ENCODE measurements at places on chromosomes 12 and 14.

DNA sequence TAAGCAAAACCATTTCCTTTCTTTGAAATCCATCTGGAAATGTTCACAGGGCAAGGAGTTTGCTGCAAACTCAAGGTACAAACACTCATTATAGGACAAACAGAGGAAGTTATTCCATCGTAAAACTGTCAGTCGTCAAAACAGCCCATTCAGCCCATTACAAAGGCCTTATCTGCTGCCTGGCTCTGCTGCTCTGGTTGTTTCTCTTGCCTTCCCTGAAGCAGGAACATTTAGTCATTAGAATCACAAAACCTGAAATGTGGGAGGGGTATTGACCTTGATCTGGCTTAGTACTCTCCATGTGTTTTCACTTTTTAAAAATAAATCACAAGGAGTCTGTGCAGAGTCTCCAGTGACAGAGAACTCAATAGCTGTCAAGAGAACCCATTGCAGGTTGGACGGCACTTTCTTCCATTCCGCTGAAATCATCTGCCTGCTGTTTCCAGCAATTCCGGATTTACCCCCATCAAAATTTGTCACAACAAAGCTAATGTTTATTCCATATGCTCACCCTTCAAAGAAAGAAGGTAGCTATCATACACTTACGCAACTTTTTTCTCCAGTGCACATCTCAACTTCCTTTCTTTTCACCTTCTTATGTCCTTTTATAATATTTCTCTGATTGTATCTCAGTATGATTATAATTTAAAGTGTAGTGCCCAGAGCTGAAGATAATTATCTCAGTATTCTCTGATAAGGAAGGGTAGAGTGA is 24.6 kb upstream of the ITPR2 start:
- DNase-seq: no peak

- no peak for DNase-seq
Measured at GRCh38 chr12:55908726-55909512, 18.8 kb downstream of the PYM1 start.

DNA sequence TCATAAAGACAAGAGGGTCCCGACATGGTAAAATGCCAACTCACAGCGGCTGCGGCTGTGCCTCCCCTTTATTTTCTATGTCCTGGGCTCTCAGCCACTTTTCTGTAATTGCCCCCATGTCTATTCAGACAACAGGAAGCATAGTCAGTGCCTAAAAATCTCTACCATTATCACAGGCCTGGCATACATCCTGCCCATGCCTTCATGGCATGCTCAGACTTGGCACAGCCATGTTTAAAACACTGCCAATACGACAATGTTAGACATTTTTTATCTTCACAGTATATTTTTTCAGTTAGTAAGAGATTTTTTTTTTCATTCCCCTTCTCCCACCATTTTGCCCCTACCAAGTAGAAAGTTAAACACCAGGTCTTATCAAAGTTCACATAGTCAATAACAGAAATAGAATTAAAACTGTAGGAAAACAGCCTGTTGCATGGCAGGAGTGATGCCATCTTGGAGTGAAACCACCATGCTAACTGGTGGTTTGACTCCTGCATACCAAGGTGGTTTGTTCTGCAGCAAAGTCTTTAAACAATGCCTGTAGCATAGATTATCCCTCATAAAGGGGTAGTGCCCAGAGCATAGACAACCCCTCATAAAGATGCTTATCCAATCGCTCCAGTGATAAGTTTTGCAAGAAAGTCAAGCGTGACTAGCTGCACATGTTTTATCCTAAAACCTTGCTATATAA is 18.9 kb upstream of the CERS5 start:
- DNase-seq: no peak

- DNase-seq: no peak
Measured at GRCh38 chr12:96400631-96401075, 414 bp upstream of the CDK17 start.

GRCh38 chr12:53589423-53589822 is 36.8 kb downstream of the ATF7 start:
- DNase-seq: no peak

DNA sequence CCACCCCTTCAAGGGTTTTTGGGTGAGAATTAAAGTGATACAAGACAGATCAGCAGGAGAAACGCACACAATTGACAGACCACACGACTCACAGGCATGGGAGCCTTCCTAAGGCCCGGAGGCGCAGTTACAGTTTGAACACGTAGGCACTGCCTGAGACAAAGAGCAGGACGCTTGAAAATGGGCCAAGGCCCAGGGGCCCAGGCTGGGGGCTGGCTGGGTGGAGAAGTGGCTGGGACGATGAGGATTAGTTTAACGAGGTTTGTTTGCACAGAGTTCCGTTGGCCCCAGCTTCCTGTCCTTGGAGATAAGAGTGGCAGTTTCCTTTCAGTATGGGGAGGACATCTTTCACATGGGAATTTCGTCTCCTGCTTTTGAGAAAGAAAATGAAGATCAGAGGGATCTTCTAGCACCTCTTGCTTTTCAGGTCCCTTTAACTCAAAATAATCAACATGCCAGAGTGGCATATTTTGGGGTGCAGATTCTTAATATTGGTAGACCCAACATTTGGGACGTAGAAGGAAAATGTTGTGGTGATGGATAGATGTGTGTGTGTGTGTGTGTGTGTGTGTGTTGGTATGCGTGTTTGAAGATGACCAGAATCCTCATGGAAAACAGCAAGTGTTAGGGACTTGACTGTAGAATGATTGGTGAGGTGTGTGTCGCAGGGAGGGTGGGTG is 44.6 kb downstream of the DLK1 start:
- DNase-seq: no peak

GRCh38 chr12:83276904-83277303 is 590.2 kb downstream of the TMTC2 start:
- DNase-seq: no peak

GRCh38 chr12:43444940-43445564 is 107.0 kb downstream of the ADAMTS20 start:
- DNase-seq: no peak

- DNase-seq: no peak
Measured at GRCh38 chr12:68453876-68454275, 121.7 kb upstream of the MDM1 start.

GRCh38 chr14:71714225-71714624 is 218.0 kb upstream of the RGS6 start:
- no peak for DNase-seq

DNA sequence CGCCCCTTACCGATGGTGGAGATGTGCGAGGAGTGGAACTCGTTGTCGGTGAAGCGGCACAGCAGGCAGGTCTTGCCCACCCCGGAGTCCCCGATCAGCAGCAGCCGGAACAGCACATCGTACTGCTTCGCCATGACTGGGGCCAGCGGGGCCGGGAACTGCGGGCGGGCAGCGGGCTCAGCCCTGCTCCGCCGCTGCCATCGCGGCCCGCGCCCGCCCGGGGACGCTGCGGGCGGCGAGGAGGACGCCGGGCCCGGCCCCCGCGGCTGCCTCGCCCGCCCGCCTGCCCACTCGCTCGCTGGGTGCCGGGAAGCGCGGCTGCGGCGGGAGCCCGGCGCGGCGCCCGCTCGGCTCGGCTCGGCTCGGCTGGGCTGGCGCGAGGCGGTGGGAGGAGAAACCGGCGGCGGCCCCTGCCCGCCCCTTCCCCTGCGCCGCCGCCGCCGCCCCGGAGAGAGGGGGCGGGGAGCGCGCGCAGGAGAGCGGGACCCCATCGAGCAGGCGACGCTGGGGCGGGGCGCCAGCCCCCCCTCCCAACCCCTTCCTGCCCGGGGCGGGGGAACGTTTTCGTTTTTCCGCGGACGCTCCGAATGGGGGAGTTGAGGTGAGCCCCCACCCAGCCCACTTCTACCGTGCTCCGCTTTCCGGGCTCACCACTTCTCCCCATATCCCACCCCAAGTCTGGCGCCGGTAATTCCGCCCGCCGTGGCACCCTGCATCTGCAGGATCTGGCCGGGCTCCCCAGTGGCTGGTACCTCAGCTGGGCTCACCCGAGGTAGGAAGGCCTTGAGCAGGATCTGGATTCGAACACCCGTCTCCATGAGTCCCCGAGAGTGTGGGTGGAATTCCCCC is at the start of gene RAB15:
Gene RAB15, minus strand, starts transcription at position 394 of the 849 bp plus-strand sequence. Its CDS starts 260 bp downstream, at position 134.
- peak; percentile 38 for DNase-seq

GRCh38 chr12:91902860-91903683 is 242.6 kb downstream of the BTG1 start:
- DNase-seq: no peak

- DNase-seq: no peak
Measured at GRCh38 chr12:109513051-109513450, 35.6 kb downstream of the UBE3B start.

DNA sequence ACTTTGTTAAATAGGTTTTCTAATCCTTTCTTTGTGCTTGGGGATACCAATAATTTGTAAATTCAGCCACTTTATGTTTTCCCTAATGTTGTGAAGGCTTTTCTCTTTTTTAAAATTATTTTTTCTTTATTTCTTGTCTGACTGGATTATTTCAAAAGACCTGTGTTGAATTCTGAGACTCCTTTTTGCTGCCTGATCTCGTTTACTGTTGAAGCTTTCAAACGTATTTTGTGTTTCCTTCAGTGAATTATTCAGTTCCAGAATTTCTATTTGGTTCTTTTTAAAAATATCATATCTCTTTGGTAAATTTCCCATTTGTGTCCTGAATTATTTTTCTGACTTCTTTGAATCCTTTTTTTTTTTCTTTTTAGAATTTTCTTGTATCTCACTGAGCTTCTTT is 241.6 kb downstream of the LRIG3 start:
- DNase-seq: no peak

DNA sequence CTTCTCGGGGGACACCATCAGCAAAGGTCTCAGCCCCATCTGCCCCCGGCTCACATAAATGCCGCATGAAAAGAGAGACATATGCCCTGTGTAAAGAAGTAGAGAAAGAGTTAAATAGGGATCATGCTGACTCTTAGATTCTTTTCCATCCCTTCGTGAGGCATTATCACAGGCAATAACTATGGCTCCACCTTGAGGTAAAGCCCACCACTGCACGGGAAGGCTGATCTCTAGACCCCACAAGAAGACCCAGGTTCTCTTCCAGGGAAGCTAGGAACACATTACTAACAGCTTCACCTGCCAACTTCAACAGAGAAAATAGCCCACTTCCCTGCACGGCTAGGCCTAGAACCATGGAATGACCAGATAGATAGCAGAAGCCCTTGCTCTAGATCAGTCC is 14.1 kb upstream of the NOP2 start:
- DNase-seq: no peak

DNA sequence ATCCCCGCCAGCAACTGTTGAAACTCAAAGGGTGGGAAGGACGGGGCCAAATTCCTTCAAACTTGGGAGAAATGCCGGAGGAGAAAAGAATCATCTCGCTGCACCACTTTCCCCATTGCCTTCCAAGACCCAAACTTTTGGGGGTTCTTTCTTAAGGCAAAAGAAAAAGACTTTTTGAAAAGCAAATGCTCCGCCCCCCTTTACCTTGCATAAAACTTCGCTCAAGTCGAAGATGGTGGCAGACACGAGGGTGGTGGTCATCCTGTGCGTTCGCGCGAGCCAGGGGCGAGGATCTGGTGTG is 239 bp downstream of the ZFP36L1 start:
- no peak for DNase-seq

GRCh38 chr12:81077686-81078441 is at the start of gene ACSS3:
TSS of gene ACSS3 (plus strand) at chr12:81078079. CDS start at chr12:81078121, 42 bp downstream.
- peak; percentile 12 for DNase-seq

- no peak for DNase-seq
Measured at GRCh38 chr14:37595809-37596621, 586 bp downstream of the TTC6 start.

DNA sequence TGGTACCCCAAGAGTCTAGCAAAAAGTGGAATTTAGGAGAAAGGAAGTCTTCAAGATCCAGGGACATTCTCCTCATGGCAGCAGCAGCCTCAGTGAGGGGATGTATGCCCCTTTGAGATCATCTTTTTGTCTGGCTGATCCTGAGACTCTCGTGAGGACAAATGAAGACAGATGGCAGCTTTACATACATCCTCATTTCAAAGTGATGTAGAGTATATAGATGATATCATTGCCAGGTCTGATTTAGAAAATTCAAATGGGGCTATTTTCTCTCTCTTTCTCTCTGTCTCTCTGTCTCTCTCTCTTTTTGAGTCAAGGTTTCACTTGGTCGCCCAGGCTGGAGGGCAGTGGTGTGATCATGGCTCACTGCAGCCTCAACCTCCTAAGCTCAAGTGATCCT is 61.5 kb downstream of the E2F7 start:
- no peak for DNase-seq

DNA sequence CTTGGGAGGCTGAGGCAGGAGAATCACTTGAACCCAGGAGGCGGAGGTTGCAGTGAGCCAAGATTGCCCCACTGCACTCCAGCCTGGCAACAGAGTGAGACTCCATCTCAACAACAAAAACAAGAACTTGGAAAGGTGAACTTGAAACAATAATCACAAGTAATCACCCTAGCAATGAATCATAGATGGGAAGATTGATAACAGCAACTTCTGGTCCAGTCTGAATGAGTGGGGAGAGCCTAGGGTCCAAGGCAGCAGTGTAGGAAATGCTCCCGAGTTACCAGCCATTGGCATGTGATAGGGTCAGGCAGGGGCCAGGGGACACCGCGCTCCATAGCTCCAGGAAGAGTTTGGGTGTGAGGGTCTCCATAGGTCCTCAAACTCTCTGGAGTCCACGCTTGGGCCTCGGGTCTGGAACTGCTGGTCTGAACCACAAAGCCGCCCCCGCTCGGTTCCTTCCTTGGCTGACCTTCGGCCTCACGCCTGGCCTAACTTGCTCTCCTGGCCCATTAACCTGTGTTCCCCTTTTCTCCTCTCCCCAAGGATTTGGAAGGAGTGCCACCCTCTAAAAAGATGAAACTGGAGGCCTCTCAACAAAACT is 19.9 kb upstream of the MLXIP start:
- no peak for DNase-seq

- DNase-seq: no peak
Measured at GRCh38 chr12:116125956-116126566, 151.4 kb downstream of the MED13L start.

- no peak for DNase-seq
Measured at GRCh38 chr12:24360461-24360860, 411.0 kb upstream of the SOX5 start.

GRCh38 chr12:114481200-114481535 is 75.2 kb upstream of the TBX5 start:
- DNase-seq: no peak

DNA sequence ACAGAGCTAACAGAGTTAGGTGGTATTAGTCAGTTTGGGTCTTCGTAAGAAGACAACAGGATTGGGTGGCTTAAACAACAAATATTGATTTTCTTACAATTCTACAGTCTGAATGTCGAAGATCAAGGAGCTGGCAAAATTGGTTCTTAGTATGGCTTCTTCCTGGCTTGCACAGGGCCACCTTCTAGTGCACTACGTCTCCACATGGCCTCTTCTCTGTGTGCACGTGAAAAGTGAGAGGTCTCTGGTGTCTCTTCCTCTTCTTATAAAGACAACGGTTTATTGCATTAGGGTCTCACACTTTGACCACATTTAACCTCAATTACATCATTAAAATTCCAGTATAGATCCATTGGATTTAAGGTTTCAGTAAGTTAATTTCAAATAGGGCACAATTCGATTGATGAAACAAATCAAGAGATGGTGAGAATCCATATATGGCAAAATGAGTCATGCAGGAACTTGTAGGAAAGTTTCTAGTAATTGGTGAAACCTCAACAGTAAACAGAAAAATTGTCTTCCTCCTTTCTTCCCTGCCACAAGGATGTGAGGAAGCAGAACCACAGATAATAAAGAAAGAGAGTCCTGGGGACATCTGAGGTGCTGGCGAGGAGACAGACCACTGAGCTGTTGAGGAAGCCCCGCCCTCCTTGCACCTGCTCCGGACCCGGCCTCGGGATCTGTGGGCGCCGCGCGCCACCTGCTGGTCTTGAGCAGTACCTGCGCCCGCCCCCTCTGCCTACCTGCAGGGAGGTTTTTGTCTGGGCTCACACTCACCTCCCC is 846.7 kb downstream of the TMEM121 start:
- no peak for DNase-seq
